ENCODE measurements at places on chromosomes 6 and 20.

DNA sequence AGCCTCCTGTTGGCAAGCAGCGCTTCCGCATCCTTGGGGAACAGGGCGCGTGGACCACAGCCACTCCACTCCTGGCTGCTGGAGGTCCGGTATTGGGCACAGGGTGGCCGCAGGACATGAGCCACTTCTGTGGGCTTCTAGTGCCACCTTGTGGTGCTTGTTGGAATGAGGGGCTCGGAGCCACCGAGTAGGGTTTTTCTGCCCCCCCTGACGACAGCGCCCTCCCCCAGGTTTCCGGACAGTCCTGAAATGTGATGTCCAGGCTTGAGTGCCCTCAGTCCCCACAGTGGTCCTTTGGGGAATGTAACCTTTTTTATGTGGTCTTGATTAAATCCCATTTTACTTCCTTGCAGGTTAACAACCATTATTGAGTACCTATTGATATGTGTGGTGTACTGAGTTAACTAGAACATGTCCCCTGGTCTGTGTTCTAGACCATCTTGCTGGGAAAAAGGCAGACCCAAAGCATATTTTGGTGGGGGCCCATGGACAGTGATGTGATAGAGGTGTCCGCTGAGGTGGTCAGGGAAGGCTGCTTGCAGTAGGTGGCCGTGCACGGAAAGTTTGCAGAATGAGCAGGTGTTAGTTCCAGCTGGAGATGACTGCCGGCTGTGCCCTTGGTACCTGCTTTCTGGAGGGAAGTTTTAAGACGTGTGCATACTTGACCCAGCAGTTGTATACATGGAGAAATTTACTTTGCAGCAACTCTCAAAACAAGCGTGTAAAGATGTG is 70.0 kb downstream of the PTPN1 start:
- DNase-seq: peak; percentile 80

DNA sequence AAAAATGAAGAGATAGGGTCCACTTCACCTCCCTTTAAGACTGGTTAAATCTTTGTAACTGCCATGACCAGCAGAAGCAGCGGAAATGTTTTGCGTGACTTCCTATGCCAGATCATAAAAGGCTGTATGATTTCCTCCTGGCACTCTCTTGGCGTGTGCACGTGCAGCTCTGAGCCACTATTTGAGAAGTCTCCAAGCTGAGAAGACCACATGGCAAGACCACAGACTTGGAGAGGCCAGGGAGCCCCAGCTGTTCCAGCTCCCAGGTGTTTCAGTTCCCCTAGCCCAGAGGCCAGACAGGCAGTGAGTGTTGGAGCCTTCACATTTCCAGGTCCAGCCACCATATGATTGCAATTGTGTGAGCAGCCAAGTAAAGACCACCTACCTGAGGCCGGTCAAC is 259.3 kb upstream of the RIN2 start:
- no peak for DNase-seq

- DNase-seq: no peak
Observed at GRCh38 chr20:8526610-8527009, 394.5 kb downstream of the PLCB1 start.

GRCh38 chr20:60697252-60697651 is 554.8 kb upstream of the CDH4 start:
- DNase-seq: no peak

DNA sequence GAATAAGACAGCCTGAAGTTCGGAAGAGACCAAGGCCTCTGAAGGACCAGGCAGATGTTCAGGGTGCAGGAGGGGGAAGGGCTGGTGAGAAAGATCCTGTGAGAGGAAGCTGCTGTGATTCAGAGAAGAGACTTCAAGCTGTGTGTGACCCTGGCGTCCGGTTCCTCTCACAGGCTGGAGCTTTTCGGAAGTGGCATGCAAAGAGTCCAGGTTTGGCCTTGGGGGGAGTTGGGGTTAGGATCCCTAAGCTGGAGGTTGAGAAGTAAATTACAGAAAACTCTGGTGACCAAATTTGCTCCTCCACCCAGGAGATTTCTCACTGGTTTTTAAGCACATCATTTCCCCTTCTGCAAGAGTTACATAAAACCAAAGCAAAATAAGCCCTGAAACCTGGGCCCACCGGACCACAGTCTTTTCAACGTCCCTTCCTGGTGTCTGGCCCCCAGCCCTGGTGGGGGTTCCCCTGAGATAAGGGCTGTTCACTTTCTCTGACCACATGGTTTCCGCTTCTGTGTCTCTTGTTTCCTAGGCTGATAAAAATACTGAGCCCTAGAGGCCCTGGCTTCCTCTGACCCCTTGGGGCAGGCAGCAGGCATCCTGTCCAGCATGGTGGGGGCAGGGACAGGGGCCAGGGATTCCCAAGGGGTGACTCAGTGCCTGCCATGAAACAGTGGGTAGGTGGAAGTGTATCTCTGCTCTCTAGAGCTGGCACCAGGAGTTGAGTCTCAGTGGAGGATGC is 12.0 kb upstream of the LTA start:
- DNase-seq: no peak

DNA sequence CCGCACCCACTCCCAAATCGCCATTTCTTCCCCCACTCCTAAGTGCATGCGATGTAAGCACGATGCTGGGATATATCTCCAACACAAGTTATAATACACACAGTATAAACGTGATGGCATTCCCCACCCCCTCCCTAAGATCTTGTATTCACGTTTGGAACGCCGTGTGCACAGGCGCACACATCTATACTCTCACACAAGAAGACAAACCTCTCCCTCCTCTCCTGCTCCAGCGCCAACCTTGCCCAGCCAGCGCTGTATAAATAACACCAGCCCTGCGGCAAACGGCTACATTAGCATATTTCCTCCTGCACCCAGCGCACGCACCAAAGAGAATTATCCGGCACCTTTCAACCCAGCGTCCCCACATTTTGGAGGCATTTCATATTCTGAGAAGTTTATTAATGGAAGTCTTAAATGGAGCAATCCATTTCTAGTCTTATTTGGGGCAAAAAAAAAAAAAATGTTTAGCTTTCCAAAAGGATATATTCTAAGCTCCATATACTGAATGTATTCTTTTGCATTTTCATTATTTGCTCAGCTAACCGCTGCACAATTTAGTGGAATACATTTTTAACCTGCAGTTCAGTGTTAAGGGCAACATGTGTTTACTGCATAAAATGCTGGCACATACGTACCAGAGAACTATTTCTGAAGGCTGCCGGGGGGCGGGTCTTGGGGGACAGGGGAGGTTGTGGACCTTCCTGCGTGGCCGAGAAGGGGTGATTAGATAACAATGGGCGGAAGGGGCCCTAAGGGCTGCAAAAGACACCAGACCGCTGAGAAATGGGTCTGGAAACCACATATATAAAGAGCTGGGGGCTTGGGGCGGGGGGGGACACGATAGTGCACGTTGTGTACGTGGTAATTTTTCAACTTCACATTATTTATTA is 1.1 kb upstream of the SLC22A23 start:
- peak; percentile 48 for DNase-seq

- DNase-seq: no peak
Observed at GRCh38 chr20:37777988-37778659, 84.3 kb downstream of the CTNNBL1 start.

GRCh38 chr6:28167926-28168325 is 26.2 kb downstream of the ZKSCAN8 start:
- DNase-seq: no peak

DNA sequence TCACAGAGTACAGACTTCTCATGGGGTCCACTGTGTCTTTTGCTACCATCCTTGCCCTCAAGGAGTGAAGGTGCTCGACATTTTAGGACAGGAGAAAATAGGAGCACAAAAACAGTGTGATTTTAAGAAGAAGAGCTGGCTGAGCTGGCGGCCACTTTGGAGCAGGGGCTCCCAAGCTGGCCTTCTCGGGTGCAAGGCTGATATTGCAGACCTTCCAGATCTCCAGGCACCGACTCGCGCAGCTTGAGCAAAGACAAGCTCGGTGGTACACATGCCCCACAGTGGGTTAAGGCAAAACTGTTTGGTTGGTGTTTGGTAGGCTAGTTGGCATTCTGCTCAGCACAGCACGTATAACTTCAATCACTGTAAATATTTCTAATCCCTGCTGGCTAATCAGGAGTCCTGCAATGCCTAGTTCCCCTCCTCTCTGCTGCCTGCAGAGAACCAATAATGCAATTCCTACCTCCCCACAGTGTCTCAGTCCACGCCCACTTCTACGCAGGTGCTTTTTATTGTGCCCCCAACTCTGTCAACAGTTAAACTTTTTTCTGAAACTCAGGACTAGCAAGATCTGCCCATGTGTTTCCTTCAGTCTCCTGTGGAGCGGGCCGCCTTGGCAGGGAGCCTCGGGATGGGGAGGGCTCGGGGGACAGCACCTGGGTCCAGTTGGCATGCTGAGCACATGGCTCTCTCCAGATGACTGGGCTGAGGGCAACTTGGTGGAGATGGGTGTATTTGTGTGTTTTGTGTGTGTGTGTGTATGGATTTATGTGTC is 12.7 kb upstream of the SMOC2 start:
- no peak for DNase-seq

DNA sequence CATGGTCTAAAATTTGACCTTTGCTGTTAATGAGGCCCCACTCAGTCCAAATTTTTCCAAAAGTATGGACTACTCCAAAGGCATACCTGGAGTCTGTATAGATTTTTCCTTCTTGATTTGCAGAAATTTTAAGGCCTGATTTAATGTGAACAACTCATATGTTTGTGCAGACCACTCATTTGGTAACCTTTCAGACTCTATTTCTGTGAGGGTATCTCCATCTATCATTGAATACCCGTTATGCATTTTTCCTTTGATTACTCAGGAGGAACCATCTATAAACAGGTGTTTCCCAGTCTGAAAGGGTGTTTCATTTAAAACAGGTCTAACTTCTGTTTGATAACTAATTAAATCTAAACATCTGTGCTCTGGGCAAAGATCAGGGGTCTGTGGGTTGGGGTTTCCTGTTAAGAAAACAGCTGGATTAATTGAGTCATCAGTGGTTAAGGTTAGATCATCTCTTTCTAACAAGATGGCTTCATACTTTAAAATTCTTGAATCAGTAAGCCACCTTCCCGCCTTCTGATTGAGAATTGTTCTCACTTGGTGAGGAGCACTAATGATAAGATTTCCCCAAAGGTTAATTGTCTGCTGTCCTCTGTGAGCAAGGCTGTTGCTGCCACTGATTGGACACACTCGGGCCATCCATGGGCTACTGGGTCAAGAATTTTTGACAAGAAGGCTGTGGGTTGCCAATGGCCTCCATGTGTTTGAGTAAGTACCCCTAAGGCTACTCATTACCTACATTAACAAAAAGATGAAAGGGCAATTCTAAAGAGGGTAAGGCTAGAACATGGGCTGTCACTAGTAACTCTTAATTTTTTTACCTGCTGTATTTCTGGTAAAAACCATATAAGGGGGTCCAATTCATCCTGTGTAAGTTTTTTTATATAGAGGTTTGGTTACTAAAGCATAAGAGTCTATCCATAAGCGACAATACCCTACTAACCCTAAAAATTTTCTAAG is 24.1 kb downstream of the HLA-B start:
- DNase-seq: no peak

DNA sequence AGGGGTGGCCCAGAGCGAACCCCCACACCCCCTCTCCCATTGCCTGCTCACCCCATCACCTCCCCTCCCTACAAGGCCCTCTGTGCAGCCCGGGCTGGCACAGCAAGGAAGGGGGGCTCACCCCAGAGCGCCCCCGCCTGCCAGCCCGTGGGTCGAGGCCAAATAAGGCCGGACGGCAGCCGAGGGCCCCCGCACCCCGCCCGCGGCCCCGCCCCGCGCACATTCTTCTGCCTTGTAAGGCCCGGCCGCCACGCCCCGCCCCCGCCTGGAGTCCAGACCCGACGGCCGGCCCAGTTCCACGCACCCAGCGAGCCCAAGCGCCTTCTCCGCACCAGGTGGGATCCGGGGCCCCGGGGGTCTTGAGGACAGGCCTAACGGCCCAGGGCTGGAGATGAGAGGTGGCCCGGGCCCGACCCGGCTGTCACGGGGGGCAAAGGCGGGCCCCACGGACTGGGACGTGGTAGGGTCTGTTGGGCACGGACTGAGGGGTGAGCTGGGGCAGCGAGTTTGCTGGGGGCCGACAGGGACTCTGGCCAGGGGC is at the start of gene MYL9:
MYL9 (plus strand) TSS at position 293 of the 541 bp plus-strand sequence. CDS start 3,366 bp downstream, outside the sequence.
- no peak for DNase-seq

GRCh38 chr6:112311950-112312547 is 35.1 kb upstream of the RFPL4B start:
- DNase-seq: peak; percentile 63

DNA sequence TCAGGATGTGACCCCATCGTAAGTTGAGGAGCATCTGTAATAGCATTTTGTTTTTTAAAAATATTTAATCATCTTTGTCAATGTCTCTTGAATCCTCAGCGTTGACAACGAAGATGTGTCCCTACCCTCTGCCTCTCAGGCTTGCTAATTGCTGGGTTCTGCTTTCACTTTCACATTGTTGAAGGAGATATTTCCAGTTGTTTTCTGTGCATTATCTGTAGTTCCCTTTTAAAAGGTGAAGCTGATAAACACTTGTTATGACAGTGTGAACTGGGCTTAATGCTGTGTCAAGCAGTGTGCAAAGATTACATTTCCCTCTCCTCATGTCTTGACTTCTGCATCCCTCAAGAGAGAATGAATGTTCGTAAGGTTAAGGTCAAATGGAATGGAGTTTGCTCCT is 54.9 kb downstream of the CSE1L start:
- no peak for DNase-seq

DNA sequence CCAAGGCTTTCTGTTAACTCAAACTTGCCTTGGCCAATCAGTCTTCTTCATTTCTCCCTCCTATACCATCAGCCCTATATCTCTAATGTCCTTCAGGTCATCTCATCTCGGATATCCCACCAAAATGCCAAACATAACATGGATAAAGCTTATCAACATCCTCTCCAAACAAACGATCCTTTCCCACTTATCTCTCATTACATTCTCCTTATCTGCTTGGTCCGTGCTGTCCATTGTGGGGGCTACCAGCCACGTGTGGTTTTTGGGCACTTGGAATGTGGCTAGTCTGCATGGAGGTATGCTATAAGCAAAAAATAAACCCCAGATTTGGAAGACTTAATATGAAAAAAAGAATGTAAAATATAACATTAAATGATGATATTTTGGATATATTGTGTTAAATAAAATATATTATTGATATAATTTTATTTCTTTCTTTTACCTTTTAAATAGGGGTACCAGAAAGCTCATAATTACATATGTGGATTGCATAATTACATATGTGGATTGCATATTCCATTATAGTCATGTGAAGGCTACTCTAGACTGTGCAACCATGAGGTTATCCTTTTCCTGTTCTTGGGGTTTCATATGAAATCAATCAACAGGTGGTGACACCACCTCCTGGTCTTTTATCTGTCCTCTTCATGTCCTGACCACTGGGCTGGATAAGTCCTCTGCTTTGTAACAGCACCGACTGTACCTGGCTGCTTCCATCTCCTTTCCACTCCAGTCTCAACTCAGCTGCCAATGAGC is 123.0 kb downstream of the CD83 start:
- DNase-seq: no peak

GRCh38 chr6:118305081-118305480 is 243.0 kb upstream of the PLN start:
- no peak for DNase-seq

Data from HEK293T (cell line).